ENCODE measurements at places on chromosomes 5 and 9. TPM values are rescaled to one million over a fixed set of nuclear protein-coding genes. Genes with fewer than 3 reads are reported as not detected.

DNA sequence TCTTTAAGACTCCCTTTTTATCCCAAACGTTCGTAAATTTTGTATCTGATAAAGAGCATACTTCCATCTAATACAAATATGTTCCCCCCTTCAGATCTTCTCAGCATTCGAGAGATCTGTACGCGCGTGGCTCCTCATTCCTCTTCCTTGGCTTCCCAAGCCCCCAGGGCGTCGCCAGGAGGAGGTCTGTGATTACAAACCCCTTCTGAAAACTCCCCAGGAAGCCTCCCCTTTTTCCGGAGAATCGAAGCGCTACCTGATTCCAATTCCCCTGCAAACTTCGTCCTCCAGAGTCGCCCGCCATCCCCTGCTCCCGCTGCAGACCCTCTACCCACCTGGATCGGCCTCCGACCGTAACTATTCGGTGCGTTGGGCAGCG is 19.9 kb downstream of the CDKN2A start:
- no peak for DNase-seq

DNA sequence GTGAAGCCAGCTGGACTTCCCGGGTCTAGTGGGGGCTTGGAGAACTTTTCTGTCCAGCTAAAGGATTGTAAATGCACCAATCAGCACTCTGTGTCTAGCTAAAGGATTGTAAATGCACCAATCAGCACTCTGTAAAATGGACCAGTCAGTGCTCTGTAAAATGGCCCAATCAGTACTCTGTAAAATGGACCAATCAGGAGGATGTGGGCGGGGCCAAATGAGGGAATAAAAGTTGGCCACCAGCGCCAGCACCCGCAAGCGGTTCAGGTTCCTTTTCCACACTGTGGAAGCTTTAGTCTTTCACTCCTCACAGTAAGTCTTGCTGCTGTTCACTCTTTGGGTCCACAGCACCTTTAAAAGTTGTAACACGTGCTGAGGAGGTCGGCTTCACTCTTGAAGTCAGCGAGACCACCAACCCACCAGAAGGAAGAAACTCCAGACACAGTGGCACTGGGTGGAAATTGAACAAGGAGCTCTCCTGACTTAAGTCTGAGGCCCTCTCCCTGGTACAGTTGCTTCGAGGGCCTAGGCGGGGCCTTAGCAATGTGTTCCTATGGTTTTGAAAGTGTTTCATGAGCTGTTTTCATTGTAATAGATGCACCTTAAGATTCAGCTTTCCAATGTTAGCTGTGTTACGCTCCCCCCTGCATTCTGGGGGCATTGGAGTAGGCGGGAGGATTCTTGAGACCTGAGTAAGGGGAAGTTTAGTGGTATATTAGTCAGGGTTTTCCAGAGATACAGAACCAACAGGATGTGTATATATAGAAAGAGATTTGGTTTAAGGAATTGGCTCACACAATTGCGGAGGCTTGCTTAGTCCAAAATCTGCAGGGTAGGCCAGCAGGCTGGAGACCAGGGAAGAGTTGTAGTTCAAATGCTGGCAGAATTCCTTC is 21.5 kb upstream of the MYO10 start:
- DNase-seq: no peak

- DNase-seq: peak; percentile 36
These were observed 3.3 kb downstream of the OLFML2A start for GRCh38 chr9:124780060-124780756.

DNA sequence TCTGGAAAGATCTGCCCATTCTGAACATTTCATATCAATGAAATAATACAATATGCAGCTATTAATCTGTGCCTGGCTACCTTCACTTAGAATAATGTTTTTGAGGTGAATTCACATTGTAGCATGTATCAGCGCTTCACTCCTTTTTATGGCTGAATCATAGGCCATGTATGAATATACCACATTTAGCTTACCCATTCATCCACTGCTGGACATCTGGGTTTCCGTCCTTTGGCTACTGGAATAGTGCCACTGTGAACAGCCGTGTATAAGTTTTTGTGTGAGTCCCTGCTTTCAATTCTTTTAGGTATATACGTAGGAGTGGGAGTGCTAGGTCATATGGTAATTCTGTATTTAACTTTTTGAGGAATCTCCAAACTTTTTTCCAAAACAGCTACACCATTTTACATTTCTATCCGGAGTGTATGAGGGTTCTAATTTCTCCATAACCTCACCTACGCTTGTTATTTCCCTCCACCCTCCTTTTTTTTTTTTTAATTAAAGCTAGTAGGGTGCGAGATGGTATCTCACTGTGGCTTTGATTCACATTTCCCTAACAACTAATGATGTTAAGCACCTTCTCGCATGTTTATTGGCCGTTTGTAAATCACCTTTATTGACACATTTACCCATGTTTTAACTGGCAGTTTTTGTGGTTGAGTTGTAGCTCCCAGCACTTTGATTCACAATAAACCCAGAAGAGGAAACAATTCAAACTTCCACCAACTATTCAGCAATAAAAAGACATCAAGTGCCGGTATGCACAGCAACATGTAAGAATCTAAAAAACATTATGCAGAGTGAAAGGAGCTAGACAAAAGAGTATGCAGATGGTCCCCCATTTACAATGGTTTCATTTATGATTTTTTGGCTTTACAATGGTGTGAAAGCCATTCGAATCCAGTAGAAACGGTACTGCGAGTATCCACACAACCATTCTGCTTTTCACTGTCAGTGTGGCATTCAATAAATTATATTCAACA is 8.1 kb downstream of the SEMA4D start:
- DNase-seq: no peak

DNA sequence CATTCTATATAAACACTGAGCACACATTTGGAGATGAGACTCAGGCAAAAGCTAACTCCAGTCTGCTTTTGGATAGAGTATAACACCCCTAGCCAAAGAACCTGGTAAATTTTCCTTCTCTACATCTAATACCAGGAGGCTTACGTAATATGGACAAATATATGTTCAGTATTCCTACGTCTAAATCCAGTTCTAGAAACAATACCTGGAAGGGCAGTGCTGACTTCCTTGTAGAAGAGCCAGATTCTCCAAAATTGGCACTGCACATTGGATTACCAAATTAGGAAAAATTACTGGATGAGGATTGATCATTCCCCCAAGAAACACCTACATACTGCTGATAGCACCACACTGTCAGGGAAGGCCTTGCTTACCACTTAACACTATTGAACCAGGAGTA is 247.4 kb downstream of the SAXO1 start:
- DNase-seq: no peak

DNA sequence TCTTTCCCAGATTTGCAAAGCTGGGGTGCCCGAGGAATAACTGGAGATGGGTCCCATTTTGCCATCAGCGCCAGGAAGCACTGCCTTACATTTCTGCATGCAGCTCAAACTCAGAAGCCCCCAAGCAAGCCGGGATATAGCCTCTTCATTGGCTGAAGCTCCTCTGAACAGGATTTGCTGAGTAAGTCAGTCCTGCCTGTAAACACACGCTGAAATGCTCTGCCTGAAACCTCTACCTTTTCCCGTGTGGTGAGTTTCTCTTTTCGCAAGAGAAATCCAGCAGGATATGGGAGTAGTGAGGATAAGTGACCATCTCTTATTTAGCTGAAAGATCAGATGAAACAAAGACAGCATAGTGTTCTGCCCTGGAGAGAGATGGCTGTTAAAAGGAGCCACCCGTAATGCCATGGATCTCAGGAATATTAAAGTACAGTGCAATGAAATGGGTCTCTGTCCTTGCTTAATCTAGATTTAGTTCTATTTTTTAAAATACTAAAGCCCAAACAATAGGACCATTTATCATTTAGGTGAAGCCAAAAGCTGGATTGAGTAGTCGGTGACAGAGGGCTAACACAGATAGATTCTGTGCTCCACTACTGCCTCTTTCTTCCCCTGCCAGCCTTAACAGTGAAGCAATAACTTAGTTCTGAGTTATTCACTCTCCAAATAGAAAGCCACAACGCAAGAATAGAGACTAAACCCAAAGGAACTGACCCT is 177.5 kb upstream of the PPP2R2B start:
- no peak for DNase-seq

DNA sequence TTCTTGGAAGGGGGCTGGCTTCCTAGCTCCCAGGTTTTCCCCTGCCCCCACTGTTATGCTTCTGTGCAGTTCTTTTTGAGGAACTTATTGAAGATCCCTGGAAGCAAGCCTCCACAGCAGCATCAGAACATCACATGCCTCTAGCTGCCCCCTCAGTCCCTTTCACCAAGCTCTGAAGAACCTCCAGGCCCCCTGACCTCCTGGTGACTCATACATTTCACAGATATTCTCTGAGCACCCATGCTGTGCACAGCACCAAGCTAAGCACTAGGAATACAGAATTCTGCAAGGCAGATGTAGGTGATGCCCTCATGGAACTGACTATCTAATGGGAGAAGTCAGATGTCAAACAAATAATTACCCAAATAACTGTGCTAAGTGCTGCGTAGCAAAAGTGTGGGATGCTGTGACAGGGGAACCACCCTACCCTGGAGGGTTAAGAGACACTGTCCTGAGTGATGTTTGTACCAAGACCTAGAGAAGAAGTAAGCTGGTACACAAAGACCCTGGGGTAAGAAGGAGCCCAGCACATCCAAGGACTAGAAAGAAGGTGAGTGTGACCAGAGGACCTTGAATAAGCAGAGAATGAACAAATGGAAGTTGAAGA is 213.7 kb upstream of the NR4A3 start:
- DNase-seq: no peak

The RMND5B gene
- total RNA-seq: 22.9 TPM

The CDH10 gene
- not detected for total RNA-seq
